Effector CD8-positive, alpha-beta T cell (primary cell): ENCODE measurements at places on chromosomes 3 and 15.

DNA sequence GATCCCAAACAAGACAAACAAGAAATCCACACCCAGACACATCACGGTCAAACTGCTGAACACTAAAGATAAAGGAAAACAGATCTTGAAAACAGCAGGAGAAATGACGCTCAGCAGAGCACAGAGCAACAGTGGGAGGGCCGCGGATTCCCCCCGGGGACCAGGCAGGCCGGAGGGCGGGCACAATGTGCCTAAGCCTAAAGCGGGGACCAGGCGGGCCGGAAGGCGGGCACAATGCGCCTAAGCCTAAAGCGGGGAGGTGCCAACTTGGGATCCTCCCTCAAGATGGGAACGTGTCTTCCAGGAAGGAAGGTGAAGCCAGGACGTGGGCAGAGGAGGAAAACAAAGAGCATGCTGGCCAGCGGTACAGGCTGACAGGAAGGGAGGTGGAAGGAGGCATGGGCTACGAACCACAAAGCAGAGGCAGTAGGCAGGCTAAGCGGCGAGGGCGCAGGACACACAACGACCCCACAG, 31.1 kb downstream of the CYFIP1 start:
- DNase-seq = no peak

DNA sequence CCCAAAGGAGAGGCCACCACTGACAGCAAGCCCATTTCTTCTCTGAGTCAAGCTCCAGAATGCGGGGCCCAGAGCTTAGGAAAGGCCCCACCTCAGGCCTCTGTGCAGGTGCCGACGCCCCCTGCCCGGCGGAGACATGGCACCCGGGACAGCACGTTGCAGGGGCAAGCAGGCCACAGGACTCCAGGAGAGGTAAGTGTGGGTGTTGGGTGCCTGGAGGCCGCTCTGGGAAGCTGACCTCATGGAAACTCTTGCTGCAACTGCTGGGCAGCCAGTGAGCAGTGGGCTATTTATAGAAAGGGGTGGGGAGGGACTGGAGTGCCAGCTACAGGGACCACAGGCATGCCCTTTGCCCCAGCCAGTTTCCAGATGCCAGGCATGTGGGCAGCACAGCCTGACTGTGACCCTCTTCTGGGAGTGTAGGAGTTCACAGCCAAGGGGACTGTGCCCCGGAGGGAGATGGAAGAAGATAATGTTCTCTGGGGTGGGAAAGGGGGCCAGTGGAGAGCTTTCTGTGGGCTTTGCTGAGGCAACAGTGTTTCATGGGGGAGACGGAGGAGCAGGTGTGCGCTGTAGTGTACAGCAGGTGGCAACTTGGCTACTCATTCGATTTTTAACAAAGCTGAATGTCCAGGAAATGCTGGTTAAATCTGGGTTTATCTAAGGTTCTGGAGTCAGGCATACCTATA, 23.7 kb downstream of the ALPK3 start:
- DNase-seq = no peak

GRCh38 chr15:75578173-75578947, 755 bp downstream of the PTPN9 start:
- no peak for DNase-seq

GRCh38 chr15:68425428-68426060, 6.4 kb downstream of the ITGA11 start:
- no peak for DNase-seq

DNA sequence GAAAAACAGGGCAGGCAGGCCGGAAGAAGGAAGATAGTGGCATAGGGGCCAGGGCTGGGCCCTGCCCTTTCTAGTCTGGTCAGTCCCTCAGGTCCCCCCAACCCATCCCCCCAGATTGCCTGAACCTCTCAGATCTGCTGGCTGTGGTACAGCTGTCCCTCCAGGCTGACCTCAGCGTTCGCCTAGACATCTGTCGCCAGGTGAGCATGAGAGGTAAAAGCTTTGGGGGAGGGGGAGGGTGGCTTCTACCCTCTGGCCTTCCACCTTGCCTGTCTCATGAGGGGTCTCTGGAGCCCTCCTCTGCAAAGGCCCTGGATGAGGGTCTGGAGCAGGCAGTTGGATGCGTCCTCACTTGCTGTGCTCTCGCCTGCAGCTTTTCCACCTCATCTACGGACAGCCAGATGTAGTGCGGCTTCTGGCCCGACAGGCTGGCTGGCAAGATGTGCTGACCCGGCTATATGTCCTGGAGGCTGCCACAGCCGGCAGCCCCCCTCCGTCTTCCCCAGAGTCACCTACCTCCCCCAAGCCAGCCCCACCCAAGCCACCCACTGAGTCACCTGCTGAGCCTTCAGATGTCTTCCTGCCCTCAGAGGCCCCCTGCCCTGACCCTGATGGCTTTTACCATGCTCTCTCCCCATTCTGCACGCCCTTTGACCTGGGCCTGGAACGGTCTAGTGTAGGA, 20.2 kb downstream of the NBEAL2 start:
- no peak for DNase-seq

DNA sequence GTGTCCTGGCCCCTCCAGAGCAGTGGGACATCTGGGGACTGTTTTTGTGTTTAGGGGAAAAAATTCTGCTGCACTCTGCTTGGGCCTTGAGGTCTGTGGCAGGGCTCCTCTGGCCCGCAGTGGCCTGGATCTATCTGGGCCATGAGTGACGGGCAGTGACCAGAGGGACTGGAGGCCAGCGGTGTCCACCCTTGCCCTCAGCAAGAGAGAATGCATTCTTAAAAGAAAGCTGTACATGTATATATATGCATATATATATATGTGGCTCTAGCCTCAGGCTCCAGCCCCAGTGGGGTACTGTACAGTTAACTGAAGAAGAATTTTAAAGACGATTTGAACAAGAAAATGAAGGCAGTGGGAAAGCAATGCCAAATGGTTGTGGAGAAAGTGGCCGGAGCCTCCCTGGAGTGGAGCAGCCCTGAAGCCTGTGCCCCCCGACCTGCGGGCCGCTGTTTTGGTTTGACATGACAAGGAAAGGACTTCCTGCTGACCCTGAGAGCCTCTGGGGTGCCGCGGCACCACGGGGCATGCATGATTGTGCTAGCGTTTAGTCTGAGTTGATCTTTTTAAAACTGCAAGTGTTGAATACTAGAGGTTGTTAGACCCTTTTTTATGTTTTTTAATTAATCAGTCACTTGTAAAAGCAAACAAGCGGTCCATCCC, 52.2 kb downstream of the PLXNA1 start:
- no peak for DNase-seq

DNA sequence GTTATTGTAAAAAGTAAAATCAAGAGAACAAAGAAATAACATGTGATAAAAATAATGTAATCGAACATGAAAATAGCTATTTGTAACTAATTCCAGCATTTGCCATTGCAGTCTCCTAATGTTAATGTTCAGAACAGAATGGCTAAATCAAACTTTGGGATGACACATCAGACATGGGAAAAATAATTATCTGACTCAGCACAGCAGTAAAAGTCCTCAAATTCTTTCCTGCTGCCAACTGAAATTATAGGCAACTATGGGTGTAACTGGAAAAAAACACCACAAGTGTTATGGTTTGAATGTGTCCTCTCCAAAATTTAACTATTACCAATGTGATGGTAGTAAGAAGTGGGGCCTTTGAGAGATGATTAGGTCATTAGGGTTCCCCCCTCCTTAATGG, 446.7 kb downstream of the C3orf38 start:
- no peak for DNase-seq

DNA sequence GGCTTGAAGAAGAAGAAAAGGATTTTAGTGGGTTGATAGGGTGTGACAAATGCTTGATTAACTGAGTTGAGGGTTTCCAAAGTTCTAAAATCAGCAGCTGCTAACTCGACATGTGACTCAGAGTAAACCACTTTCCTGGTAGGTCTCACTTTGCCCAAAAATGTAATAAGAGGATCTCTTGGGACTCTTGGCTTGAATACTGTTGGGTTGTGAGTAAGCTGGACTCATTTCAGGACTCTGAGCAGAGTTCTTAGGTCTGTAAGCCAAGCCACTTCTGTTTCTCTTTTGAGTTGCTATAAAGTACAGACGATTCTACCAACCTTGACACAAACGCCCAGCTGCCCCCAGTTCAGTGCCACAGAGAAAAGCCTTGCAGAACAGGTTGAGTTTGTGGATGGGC, 241.1 kb downstream of the ZNF621 start:
- DNase-seq = no peak

DNA sequence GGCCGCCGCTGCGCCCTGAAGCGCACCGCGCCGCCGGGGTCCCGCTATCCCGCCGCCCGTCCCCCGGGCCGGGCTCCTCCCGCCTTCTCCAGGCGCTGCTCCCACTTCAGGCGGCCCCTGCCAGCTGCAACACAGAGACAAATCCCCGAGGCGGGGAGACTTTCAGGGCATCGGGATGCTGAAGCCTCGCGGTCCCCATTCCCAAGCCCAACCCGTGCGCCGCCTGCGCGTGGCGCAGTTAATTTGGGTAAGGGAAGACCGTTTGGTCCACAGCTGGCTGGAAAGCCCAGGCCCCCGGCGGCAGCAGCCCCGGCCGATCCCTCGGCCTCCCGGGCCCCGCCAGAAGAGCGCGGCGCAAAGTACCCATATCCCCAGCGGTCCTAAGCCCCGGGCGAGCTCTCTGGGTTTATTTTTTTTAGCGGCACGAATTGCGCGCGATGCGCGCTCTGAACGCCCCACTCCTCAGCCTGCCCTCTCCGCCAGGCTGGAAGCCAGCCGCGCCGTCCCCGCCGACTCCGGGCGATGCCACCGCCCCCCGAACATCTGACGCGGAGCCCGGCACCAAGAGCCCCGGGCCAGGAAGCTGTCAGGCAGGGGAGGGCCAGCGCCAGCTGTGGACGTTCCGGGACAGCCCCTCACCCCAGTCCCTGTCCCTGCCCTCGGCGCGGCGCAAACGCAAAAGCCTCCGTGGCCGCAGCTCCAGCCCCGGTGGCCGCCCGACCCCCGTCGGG, 517 bp downstream of the FBN1 start:
- no peak for DNase-seq

DNA sequence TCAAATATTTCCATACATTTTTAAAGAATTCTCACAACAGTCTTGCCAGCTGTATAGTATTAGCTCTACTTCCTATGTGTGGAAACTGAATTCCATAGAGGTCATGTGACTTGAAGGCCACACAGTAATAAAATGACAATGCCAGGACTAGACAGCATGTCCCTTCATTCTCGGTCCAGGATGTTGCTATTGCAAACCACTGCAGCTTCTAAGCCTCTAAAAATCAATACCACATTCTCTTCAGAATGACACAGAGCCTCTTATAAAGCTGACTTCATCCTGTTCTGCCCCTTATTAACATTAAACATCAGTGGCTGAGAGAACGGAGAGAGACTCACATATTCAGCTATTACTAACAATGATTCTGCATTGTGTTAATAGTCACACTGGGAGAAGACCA, 240.3 kb upstream of the PEX5L start:
- no peak for DNase-seq

DNA sequence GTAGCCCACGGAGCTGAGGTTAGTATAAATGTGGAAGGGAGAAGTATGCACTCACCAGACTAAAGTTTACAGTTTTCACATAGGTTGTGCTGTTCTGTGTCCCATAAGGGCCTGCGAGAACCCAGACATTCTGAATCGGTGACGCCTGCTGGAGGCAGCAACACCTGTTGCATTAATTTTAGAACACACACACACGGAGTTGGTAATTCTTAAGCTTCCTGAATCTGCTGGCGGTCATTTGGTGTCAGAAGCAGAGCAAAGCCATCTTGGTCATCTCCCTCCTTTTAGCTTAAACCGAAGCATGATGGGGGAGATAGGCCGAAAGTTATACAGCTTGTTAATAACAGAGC, 41.1 kb upstream of the AP3B2 start:
- DNase-seq = no peak

- DNase-seq = no peak
Measured at GRCh38 chr15:71057143-71057542, 58.1 kb upstream of the THSD4 start.

DNA sequence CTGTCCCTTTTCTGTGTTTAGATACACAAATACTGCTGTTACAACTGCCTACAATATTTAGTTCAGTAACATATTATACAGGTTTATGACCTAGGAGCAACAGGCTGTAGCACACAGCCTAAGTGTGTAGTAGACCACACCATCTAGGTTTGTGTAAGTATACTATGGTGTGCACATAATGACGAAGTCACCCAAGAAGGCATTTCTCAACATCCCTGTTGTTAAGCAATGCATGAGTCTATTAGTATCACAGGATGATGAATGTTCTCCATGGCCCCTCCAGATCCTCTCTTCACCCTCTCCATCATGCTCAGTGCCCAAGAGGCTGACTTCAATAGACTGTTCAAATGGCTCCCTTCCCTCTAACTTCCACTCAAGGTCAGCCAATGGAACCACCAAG, 14.6 kb upstream of the SEC62 start:
- no peak for DNase-seq

GRCh38 chr3:132283440-132283839, 33.8 kb upstream of the ACP3 start:
- DNase-seq = no peak

DNA sequence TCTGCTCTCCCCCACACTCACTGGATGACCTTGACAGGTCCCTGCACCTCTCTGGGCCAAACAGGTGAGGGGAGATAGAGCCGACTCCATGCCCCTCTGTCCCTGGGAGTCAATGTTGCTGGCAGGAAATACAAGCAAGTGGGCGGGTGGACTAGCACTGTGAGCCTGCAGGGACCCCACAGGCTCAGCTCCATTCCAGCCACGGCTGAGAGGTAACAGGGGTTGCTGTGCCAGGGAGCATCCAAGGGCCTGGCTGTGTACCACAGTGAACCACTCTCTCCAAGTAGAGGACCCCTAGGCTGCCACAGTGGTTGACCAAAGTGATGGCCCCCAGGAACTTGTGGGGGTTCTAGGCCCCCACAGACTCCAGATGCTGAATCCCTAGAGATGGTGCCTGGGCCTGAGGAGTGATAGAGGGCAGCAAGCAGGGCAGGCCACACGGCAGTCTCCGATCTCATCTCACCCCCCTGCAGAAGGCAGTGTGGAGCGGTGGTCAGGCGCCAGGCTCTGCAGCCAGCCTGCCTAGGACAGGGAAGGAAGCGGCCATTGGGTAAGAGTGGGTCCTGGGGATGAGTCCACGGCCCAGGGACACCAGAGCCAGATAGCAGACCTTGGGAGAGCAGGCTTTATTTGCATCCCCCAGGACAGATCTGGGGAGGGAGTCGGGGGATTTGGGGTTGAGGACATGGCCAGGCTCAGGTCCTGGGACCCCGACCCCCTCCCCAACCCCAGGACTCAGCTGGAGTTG, 3.2 kb downstream of the TNNC1 start:
- no peak for DNase-seq

GRCh38 chr15:39400821-39401550, 179.9 kb upstream of the THBS1 start:
- no peak for DNase-seq

- DNase-seq = no peak
Measured at GRCh38 chr3:148657470-148657869, 40.2 kb upstream of the AGTR1 start.

- DNase-seq = no peak
Measured at GRCh38 chr3:167030082-167030725, 349.9 kb downstream of the ZBBX start.

GRCh38 chr15:96924570-96924969, 594.1 kb downstream of the NR2F2 start:
- no peak for DNase-seq

DNA sequence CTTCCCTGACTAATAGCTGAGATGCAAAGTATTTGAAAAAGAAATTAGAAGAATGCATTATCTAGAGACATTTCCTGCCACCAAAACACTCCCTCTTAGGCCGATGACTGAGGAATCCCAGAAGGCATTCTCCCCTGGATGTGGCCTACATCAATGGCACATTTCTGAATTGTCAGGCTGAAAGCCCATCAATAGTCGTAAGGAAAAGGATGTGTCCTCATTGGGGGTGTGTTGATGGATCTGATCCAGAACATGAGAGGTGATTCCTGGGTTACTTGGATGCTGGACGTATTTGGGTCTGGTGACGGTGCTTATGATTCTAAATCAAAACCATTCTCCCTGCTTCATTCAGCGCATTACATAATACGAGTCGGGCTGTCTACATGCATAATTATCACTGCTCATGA, 216.9 kb upstream of the CDIN1 start:
- no peak for DNase-seq
